Pulmonary artery endothelial cell (primary cell): ENCODE measurements at places on chromosomes 2 and 18.

- no peak for DNase-seq
These were observed 6.2 kb upstream of the MGAT5 start for GRCh38 chr2:134247679-134248078.

- DNase-seq = no peak
These were observed 511.6 kb downstream of the PLCL1 start for GRCh38 chr2:198315791-198316630.

- DNase-seq = no peak
These were observed 621.3 kb downstream of the XIRP2 start for GRCh38 chr2:167509586-167509985.

DNA sequence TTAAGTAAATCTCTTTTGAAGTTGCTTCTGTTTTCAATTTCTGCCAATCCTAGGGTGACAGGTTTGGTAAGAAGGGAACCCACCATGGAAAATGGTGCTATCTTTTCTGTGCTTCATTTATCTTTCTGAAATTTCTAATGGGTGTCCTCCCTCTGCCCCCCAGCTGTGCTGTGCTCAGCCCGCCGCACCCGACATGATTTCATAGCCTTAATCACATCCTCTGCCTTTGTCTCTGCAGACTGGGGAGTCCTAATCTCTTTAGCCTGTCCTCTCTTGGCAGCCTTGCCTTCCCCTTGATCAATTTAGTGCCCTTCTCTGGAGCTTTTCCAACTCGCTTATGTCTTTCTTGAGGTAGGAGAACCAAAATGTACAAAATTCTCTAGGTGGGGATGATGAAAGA is 49.3 kb downstream of the DNMT3A start:
- no peak for DNase-seq

- DNase-seq = no peak
These were observed 45.6 kb upstream of the ODC1 start for GRCh38 chr2:10493634-10494281.

DNA sequence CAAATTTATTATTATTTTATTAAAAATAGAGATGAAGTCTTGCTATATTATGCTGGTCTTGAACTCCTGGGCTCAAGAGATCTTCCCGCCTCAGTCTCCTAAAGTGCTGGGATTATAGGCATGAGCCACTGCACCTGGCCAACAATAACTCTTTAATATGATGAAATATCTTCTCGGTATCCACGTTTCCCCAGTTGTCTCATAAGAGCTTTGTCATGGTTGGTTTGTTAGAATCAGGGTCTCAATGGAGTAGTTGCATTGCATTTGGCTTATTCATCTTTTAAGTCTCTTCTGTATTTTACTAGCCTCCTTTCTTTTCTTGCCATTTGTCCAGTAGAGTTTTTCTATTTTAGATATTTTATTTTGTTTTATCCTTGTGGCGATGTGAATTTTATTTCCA is 32.7 kb upstream of the DLX2 start:
- DNase-seq = no peak

GRCh38 chr2:188158337-188159100 is 133.2 kb upstream of the GULP1 start:
- no peak for DNase-seq

- no peak for DNase-seq
These were observed 10.2 kb downstream of the RSAD2 start for GRCh38 chr2:6887751-6888192.

DNA sequence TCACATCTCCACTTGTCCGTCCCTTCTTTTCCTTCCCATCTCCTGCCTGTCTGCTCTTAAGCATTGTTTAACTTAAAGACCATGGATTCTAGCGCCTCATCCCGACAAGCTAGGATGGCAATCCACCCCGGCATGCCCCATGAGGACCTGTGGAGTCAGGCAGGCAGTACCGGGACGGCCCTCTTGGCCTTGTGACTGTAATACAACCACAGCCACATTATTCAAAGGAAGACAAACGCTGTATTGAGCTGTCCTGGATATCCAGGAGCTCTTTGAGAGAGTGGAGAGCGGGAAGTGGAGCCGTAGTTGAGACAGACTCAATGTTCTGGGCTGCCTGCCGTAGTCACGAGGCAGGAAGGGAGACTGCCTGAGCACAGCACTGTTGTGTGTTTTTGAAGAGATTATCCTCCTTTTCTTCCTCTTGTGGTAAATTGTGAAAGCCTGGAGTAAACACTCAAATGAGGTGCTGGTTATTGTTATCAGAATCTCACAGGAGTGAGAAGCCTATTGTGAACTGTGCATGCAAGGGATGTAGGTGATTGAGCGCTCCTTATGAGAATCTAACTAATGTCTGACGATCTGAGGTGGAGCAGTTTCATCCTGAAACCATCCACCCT is 929.8 kb upstream of the CNTNAP5 start:
- DNase-seq = no peak

GRCh38 chr18:3623769-3624545 is 174.0 kb downstream of the TGIF1 start:
- DNase-seq = peak; percentile 74

DNA sequence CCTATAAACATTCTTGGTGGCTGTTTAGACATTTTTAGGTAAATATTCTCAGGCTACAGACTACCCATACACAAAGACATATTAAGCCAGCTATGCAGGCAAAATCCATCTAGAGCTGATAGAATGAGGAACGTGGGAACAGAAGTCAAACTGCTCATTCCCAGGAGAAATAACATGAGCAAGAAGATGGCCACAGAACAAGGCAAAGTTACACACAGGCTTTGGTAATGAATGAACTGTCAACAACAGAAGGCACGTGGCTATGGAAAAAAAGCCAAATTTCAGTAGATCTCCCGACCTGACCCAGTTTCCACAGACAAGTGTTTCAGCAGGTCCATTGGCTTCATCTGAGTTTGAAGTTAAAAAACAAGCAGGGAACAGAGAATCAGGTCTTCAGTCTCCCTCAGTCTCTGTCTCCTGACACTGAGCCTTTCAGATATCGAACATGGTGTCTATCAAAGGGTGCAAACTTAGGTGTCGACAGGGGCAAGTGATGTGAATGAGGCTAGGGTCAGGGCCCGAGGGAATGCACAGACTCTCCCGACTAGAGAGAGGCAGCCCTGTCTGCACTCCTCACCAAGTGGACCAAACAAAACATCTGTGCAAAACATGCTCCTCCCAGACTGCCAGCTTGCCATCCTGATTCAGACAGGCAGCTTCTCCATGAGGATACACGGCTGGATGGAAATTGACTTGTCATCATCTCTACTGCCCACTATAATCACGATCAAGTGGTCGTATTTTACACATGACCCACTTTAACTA is 25.9 kb downstream of the SIGLEC15 start:
- DNase-seq = no peak

GRCh38 chr2:191051177-191051576 is 37.2 kb upstream of the STAT1 start:
- DNase-seq = no peak

DNA sequence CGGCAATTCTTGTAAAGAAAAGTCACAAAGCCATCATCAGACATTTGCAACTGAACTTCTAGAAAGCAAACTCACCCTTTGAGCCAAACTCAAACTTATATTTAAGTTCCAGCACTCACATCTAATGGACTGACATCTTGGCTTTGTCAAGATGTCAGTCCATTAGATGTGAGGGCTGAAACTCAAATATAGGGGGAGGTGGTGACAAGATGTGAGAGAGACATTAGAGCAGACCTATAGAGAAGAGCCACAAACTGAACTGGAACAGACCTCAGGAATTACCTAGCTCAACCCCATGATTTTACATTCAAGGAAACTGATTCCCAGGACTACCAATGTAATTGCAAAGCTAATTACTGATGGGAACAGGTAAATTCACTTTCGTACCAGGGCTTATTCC is 543.8 kb downstream of the TNS1 start:
- DNase-seq = no peak

GRCh38 chr18:50720325-50720674 is 99.5 kb downstream of the MRO start:
- DNase-seq = no peak
